ENCODE measurements at places on chromosomes 11 and 22. TPM values are rescaled to one million over a fixed set of nuclear protein-coding genes. Genes with fewer than 3 reads are reported as not detected.

GRCh38 chr11:75524665-75525432 is 892 bp downstream of the GDPD5 start:
- H3K4me1 ChIP-seq = peaks cover 39% of the 10 kb centered on the region
- no peaks in the 10 kb centered on the region for H3K36me3 ChIP-seq
- DNase-seq = peak; percentile 41
- peak overlapping the region; percentile 76 for H3K4me3 ChIP-seq
- peak overlapping the region; percentile 41 for H3K27ac ChIP-seq
- no peaks in the 10 kb centered on the region for H3K27me3 ChIP-seq

The IGSF9B gene
- 2.9 TPM for polyA plus RNA-seq

- H3K4me3 ChIP-seq = no peak overlapping the region
- no peak for DNase-seq
- no peak overlapping the region for H3K27ac ChIP-seq
- H3K36me3 ChIP-seq = no peaks in the 10 kb centered on the region
- H3K4me1 ChIP-seq = no peaks in the 10 kb centered on the region
- no peaks in the 10 kb centered on the region for H3K27me3 ChIP-seq
Observed at GRCh38 chr11:112440518-112440917, 179.9 kb upstream of the PLET1 start.

The OR5D13 gene
- polyA plus RNA-seq = not detected

- DNase-seq = no peak
- H3K27ac ChIP-seq = no peak overlapping the region
- no peaks in the 10 kb centered on the region for H3K36me3 ChIP-seq
Observed at GRCh38 chr11:119975561-119976152, 162.3 kb downstream of the TRIM29 start.

GRCh38 chr11:47863189-47863897 is 15.2 kb upstream of the NUP160 start:
- peak; percentile 86 for DNase-seq
- H3K36me3 ChIP-seq = no peaks in the 10 kb centered on the region
- no peak overlapping the region for H3K27ac ChIP-seq
